Left ventricle myocardium superior (tissue), 1 donor: ENCODE measurements at places on chromosomes 1 and 21. TPM values are rescaled to one million over a fixed set of nuclear protein-coding genes. Genes with fewer than 3 reads are reported as not detected.

- DNase-seq, result no peak
Observed at GRCh38 chr21:25350056-25350455, 257.2 kb downstream of the MRPL39 start.

DNA sequence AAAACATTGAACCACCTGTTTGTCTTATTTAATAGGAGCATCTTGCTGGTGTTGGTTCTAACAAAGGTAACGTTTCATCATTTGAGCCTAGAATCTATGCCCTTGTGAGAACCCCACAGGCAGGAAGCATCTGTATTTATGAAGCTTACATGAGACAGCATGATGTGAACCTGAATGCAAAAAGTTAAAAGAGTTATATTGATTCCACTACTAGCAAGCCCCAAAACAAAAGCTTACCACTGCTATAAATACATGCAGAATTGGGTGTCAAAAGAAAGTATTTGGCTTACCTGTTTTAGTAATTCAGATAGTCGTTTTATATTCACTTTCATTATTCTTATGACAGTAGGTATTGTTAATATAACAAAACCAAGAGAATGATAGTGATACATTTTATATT lies 301.2 kb upstream of the ADGRL2 start:
- DNase-seq, result no peak

DPH2 gene
- 13.3 TPM for total RNA-seq

THEM5 gene
- total RNA-seq, result not detected

GRCh38 chr1:194309269-194309668 lies 1122.9 kb upstream of the B3GALT2 start:
- no peak for DNase-seq

GRCh38 chr1:168372861-168373371 lies 92.2 kb downstream of the TBX19 start:
- peak; percentile 31 for DNase-seq

- no peak for DNase-seq
Observed at GRCh38 chr1:50832167-50832566, 127.9 kb downstream of the FAF1 start.

DNA sequence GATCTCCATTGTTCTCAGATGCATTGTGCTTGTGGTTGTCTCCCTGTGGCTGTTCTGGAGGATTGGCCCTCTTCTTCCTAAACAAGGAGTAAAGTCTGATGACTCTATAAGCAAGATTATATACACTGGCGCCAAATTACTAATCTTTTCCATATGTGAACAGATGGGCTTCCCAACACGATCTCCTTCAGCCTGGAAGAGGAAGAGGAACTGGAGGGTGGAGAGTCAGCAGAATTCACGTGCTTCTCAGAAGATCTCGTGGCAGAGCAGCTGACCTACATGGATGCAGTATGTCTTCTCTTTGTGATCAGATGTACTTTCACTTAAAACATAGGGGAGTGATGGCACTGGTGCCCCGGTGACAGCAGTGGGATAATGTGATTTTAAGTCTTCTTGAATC lies 78.7 kb downstream of the RGL1 start:
- DNase-seq, result no peak

DNA sequence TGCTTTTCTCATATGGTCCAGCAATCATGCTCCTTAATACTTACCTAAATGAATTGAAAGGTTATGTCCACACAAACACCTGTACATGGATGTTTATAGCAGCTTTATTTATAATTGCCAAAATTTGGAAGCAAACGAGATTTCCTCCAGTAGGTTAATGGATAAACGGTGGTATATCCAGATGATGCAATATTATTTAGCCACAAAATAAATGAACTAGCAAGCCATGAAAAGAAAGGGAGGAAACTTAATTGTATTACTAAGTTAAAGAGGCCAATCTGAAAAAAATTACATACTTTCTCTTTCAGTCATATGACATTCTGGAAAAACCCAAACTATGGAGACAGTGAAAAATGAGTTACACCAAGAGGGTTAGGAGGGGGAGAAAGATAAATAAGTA lies 76.3 kb upstream of the LRRC7 start:
- no peak for DNase-seq

KRTAP6-3 gene
- not detected for total RNA-seq

NR1I3 gene
- not detected for total RNA-seq

UTS2 gene
- total RNA-seq, result not detected

ARHGAP29 gene
- 25.9 TPM for total RNA-seq

GRCh38 chr1:234554218-234554697 lies 55.7 kb downstream of the IRF2BP2 start:
- no peak for DNase-seq
